ENCODE measurements at places on chromosomes 7 and 10.

- no peak for DNase-seq
Observed at GRCh38 chr10:15322356-15322755, 48.7 kb downstream of the FAM171A1 start.

DNA sequence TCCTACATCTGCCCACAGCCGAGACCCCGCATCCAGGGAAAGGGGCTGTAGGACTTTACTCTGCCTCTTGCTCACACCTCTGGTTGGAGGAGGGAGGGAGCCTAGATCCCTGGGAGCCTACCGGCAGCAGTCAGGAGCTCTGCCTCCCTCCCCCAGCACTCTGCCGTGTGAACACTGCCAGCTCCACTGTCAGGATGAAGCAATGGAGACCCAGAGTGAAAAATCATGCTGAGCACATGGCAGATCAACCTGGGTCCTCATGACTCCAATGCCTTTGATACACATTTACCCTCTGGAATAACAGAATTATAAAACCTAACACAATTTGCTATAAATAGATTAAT lies 477.7 kb downstream of the TNS3 start:
- DNase-seq, result no peak

- peak; percentile 65 for DNase-seq
Observed at GRCh38 chr10:110872145-110872983, 636 bp downstream of the PDCD4 start.

DNA sequence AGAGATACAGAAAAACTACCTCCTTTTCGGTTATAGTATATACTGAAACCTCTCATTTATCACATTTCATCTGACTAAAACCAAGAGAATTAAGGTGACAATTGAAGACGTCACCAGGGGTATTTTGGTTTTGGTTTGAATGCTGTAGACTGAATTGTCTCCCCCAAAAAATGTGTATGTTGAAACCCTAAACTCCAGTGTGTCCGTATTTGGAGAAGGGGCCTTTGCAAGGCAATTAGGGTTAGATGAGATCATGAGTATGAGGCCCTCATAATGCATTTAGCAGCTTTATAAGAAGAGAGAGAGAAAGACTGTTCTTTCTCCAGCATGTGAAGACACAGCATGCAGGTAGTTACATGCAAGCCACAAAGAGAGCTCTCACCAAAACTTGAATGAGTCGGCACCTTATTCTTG lies 59.5 kb downstream of the CACNA2D1 start:
- DNase-seq, result no peak

GRCh38 chr7:77813180-77813579 lies 14.6 kb downstream of the PHTF2 start:
- DNase-seq, result no peak

- DNase-seq, result no peak
Observed at GRCh38 chr10:22803261-22803885, 89.0 kb upstream of the PIP4K2A start.

GRCh38 chr10:124357561-124357885 lies 61.2 kb downstream of the OAT start:
- DNase-seq, result no peak

DNA sequence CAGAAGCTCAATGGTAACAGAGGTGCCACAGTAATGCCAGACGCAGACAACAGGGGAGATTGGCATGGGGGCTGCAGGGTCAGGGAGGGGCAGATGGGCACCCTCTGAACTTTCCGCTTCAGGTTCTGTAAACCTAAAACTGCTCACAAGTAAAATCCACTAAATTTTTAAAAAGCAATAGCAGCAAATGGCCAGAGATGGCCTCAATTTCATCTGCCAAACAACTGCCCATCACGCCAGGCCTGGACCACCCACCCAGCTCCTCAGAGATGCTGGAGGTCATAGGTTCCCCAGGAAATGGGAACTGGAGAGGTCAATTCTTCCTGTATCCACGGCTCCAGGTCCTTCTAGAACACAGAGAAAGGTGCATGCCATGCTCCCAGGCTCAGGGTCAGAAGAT lies 76.1 kb downstream of the PRKAG2 start:
- no peak for DNase-seq
